Thyroid gland (tissue), 4 donors: ENCODE measurements at places on chromosomes 3 and 15. TPM values are rescaled to one million over a fixed set of nuclear protein-coding genes. Genes with fewer than 3 reads are reported as not detected.

DNA sequence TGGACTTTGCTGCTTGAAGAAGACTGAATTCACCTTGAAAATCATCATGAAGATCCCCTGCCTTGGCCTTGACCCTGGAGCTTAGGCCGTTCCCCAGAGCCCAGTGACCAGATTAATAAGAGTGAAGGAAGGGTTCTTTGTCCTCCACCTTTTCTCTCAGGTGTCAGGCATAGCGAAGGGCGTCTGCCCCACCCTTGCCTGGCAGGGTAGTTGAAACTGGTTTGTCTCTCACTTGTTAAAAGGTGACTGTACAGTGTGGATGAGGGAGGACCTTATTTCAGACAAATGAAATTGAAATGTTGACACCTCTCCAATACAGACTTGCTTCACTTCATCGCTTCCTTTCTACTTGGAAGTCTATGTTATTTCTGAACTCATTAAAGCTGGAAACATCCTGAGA, 223.7 kb upstream of the BHLHE40 start:
- DNase-seq, result no peak

PLA2G4D gene
- not detected for total RNA-seq

GRCh38 chr3:4753073-4753691, 226.1 kb upstream of the BHLHE40 start:
- DNase-seq, result no peak

DNA sequence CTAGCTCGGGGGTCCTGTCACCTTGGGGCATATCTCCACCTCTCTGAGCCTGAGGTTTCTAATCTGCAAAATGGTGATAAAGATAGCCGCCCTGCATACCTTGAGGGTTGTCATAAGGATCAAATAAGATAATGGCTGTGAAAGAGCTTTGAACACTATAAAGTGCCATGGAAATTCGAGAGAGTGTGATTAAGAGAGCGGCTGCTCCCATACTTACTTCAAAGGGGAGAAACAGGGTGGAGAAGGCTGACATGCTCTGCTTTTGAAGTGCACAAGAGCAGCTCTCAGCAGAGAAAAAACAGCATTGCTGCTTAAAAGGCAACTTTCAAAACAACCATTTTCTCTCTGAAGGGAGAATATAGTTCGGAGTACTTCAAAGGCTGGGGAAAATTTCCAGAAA, 529.2 kb downstream of the EPHB1 start:
- DNase-seq, result no peak

THAP10 gene
- total RNA-seq, result 5.4 TPM

SLC51B gene
- not detected for total RNA-seq

ISL2 gene
- total RNA-seq, result not detected
